ENCODE measurements at places on chromosomes 7 and 10. TPM values are rescaled to one million over a fixed set of nuclear protein-coding genes. Genes with fewer than 3 reads are reported as not detected.

DNA sequence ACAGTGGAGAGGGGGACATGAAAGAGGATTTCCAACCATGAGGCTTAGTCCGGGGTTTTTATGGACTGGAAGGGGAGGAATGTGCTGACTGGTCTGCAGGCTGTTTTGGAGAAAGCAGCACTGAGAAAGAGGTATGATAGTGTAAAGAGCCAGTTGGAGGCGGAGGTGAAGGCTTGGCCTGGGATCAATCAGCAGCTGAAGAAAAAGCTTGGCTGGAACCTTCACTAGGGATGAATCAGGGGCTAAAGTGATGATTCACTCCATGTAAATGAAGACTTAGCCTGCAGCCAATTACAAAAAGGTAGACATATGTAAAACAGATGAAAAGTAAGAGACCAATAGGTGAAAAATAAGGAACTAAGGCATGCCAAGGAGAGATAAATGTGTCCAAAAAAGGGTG, 1382.6 kb downstream of the GATA3 start:
- H3K27ac ChIP-seq, result no peak overlapping the region
- H3K27me3 ChIP-seq, result no peaks in the 10 kb centered on the region
- no peak overlapping the region for H3K4me3 ChIP-seq
- no peak for DNase-seq
- H3K36me3 ChIP-seq, result no peaks in the 10 kb centered on the region

GRCh38 chr7:54581511-54581910, 39.3 kb downstream of the VSTM2A start:
- H3K36me3 ChIP-seq, result no peaks in the 10 kb centered on the region
- DNase-seq, result no peak
- no peak overlapping the region for H3K4me3 ChIP-seq
- H3K27me3 ChIP-seq, result no peaks in the 10 kb centered on the region
- H3K4me1 ChIP-seq, result no peaks in the 10 kb centered on the region
- H3K27ac ChIP-seq, result no peak overlapping the region

- H3K36me3 ChIP-seq, result no peaks in the 10 kb centered on the region
- DNase-seq, result no peak
- no peak overlapping the region for H3K27ac ChIP-seq
- no peak overlapping the region for H3K4me3 ChIP-seq
Observed at GRCh38 chr10:25028711-25029110, 12.3 kb downstream of the THNSL1 start.

- H3K4me3 ChIP-seq, result no peak overlapping the region
- DNase-seq, result no peak
- H3K27me3 ChIP-seq, result no peaks in the 10 kb centered on the region
- H3K27ac ChIP-seq, result no peak overlapping the region
- H3K36me3 ChIP-seq, result no peaks in the 10 kb centered on the region
- no peaks in the 10 kb centered on the region for H3K4me1 ChIP-seq
Observed at GRCh38 chr7:22109761-22110160, 164.1 kb upstream of the CDCA7L start.

LHFPL3 gene
- not detected for total RNA-seq

DNA sequence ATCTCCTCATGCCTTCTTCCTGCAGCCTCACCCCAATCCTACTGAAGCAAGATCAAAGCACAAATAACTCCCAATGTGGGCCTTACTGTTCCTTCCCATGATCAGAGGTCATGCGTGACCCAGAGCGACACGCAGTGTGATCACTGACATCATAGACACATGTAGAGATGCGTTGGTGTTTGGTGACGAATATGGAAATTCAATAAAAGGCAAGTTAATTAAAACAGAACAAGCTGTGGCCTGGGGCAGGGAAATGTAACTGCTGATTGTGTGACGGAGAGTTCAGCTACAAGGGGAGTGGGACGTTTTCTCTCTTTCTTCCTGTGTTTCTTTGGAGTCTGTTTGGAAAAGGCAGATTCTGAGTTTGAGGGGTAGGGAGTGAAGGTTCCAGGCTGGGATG, 34.8 kb upstream of the CARD11 start:
- no peaks in the 10 kb centered on the region for H3K27me3 ChIP-seq
- no peaks in the 10 kb centered on the region for H3K36me3 ChIP-seq
- H3K4me1 ChIP-seq, result no peaks in the 10 kb centered on the region
- H3K4me3 ChIP-seq, result no peak overlapping the region

- no peaks in the 10 kb centered on the region for H3K4me1 ChIP-seq
- no peaks in the 10 kb centered on the region for H3K27me3 ChIP-seq
- H3K4me3 ChIP-seq, result no peak overlapping the region
- no peak overlapping the region for H3K27ac ChIP-seq
- H3K36me3 ChIP-seq, result no peaks in the 10 kb centered on the region
Observed at GRCh38 chr7:102047-102711, 90.2 kb upstream of the FAM20C start.

PIK3CG gene
- 8.5 TPM for total RNA-seq

DNA sequence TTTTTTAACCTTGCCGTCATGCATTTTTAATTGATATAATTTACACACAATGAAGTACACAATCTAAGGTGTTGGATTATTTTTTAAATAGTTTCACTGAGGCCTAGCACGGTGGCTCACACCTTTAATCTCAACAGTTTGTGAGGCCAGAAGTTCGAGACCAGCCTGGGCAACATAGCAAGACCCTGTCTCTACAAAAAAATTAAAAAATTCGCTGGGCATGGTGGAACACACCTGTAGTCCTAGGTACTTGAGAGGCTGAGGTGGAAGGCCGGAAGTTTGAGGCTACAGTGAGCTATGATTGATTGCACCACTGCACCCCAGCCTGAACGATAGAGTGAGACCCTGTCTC, 92.8 kb upstream of the OIT3 start:
- H3K27ac ChIP-seq, result no peak overlapping the region
- H3K36me3 ChIP-seq, result no peaks in the 10 kb centered on the region
- H3K4me1 ChIP-seq, result peaks cover 12% of the 10 kb centered on the region
- no peak overlapping the region for H3K4me3 ChIP-seq
- no peaks in the 10 kb centered on the region for H3K27me3 ChIP-seq

ZNF518A gene
- total RNA-seq, result 31.6 TPM

TNS3 gene
- 138 TPM for total RNA-seq

SPDYE2B gene
- total RNA-seq, result not detected

DNA sequence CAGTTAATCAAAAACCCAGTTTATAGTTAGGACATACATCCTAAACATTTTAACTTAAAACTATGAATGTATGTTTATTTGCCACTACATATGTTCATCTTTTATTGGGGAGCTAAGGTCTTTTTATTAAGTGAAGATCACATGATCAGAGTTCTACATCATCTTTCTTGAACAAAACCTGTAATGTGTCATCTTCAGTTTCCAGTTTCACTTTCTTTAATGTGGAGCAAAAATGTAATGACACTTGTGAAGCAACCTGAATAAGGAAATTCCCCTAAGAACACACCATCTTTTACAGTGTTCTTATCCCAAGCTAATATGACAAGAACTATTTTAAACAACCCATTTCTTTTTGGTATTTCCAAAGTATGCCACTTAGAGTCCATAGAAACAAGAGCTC, 166.7 kb upstream of the BET1 start:
- H3K4me1 ChIP-seq, result peaks cover 4% of the 10 kb centered on the region
- H3K36me3 ChIP-seq, result no peaks in the 10 kb centered on the region
- no peak for DNase-seq
- H3K27ac ChIP-seq, result no peak overlapping the region
- H3K4me3 ChIP-seq, result no peak overlapping the region

PTER gene
- total RNA-seq, result 6.2 TPM

GRCh38 chr10:44680764-44681163, 230.4 kb upstream of the TMEM72 start:
- no peak overlapping the region for H3K4me3 ChIP-seq
- DNase-seq, result no peak
- peaks cover 22% of the 10 kb centered on the region for H3K4me1 ChIP-seq
- H3K27ac ChIP-seq, result no peak overlapping the region
- no peaks in the 10 kb centered on the region for H3K27me3 ChIP-seq

GRCh38 chr10:60426425-60426824, 36.8 kb upstream of the ANK3 start:
- no peaks in the 10 kb centered on the region for H3K36me3 ChIP-seq
- no peak overlapping the region for H3K4me3 ChIP-seq
- no peak for DNase-seq
- peaks cover 39% of the 10 kb centered on the region for H3K4me1 ChIP-seq
- H3K27me3 ChIP-seq, result no peaks in the 10 kb centered on the region

DNA sequence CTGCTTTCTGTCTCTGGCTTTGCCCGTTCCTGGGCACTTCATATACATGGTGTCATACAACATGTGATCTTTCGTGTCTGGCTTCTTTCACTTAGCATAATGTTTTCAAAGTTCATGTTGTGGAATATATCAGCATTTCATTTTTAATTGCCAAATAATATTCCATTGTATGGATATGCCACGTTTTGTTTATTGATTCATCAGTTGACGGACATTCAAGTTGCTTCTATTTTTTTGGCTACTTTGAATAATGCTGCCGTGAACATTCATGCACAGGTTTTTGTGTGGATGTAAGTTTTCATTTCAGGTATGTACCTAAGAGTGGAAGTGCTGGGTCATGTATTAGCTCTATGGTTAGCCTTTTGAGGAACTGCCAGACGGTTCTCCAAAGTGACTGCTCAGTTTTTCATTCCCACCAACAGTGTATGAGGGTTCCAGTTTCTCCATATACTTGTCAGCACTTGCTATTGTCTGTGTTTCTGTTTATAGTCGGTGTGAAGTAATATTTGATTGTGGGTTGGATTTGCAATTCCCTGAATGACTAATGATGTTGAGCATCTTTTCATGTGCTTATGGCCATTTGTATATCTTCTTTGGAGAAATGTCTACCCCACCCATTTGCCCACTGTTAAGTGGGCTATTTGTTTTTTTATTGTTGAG, 401.4 kb upstream of the GALNT17 start:
- H3K36me3 ChIP-seq, result no peaks in the 10 kb centered on the region
- no peak overlapping the region for H3K4me3 ChIP-seq
- no peak for DNase-seq
- H3K4me1 ChIP-seq, result peaks cover 24% of the 10 kb centered on the region
- H3K27me3 ChIP-seq, result no peaks in the 10 kb centered on the region

DNA sequence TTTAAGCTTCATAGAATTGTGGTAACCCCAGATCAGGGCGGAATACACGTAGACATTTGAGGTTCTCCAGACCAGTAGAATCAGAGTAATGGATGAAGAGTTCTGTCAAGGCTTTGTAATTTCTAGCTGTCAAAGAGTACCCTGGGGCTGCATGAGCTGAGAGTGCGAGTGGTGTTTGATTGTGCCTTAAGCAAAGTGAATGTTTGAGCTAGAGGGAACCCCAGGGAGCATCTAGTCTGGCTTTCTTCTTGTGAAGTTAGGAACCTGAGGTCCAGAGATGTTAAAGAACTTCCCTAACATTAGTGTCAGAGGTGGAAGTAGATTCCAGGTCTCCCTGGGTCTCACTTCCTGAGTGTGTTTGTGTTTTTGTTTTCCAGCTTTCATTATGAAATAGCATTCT, 212.3 kb upstream of the FZD1 start:
- H3K27ac ChIP-seq, result no peak overlapping the region
- no peak for DNase-seq
- H3K4me3 ChIP-seq, result no peak overlapping the region
- H3K27me3 ChIP-seq, result no peaks in the 10 kb centered on the region
- H3K36me3 ChIP-seq, result no peaks in the 10 kb centered on the region
- H3K4me1 ChIP-seq, result no peaks in the 10 kb centered on the region

CC2D2B gene
- total RNA-seq, result 9.8 TPM

DNA sequence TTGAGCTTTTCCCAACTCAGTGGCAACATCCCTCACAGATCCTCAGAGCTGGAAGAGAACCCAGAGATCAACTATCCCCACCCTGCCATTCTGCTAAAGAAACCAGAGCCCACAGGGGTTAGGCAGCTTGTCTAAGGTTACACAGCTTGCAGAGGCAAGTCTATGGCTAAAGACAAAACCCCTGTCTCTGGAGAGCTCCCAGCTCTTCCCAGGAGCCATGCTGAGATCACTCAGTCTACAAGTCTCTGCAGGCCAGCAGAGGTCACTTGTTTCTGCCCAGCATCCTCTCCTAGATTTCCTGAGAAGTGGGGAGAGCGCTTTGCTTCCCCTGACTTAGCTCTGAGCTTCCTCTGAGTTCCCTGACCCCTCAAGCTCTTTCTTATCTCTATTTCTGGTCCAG, 28.5 kb upstream of the LOXL4 start:
- H3K4me1 ChIP-seq, result peaks cover 25% of the 10 kb centered on the region
- H3K36me3 ChIP-seq, result no peaks in the 10 kb centered on the region
- no peak overlapping the region for H3K4me3 ChIP-seq
- H3K27me3 ChIP-seq, result no peaks in the 10 kb centered on the region
- DNase-seq, result no peak

- H3K27me3 ChIP-seq, result no peaks in the 10 kb centered on the region
- no peak for DNase-seq
- no peak overlapping the region for H3K27ac ChIP-seq
- no peaks in the 10 kb centered on the region for H3K36me3 ChIP-seq
Observed at GRCh38 chr10:81784111-81784597, 90.8 kb upstream of the NRG3 start.

- H3K4me1 ChIP-seq, result peaks cover 85% of the 10 kb centered on the region
- H3K36me3 ChIP-seq, result no peaks in the 10 kb centered on the region
- peak overlapping the region; percentile 78 for H3K27ac ChIP-seq
- peak overlapping the region; percentile 59 for H3K4me3 ChIP-seq
- no peaks in the 10 kb centered on the region for H3K27me3 ChIP-seq
Observed at GRCh38 chr7:130921391-130922180, 187.6 kb upstream of the KLF14 start.

GRCh38 chr10:24901686-24902399, 50.6 kb downstream of the PRTFDC1 start:
- H3K27ac ChIP-seq, result no peak overlapping the region
- H3K4me1 ChIP-seq, result peaks cover 16% of the 10 kb centered on the region
- DNase-seq, result peak; percentile 30
- no peaks in the 10 kb centered on the region for H3K27me3 ChIP-seq

DNA sequence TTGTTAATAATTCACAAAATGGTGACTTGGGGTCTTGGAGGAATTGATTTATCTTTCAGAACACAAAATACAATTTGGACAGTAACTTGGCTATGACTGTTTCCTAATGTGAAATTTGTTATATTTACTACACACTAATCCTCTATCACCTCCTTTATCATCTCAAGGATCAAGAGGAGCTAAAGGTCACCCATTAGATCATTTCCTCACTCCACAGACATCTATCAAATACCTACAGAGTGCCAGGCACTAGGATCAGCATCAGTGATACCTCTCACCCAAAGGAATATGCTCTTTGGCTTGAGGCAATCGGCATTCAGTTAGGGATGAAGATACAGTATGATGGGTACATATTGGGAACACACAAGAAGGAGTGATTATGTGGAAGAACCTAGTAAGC, 132.1 kb downstream of the INHBA start:
- no peak overlapping the region for H3K4me3 ChIP-seq
- no peak for DNase-seq
- H3K4me1 ChIP-seq, result peaks cover 35% of the 10 kb centered on the region
- no peak overlapping the region for H3K27ac ChIP-seq

DNA sequence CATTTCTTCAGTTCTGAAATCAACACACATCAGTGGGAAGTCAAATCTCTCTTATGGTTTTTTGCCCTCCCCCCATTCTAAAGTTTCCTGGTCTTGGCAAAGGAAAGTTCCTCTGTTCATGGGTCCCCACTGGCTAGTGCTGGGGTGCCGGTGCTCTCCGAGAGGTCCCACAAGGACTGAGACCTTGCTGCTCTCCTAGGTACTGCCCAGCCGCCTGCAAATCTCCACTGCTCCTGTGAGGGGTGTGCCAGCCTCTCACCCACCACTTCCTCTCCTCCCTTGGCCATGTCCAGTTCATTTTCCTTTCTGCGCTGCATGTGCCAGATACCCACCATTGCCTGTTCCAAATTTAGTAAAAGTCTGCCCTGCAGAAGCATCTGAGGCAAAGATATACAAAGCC, 17.2 kb upstream of the INHBA start:
- no peak overlapping the region for H3K27ac ChIP-seq
- no peaks in the 10 kb centered on the region for H3K4me1 ChIP-seq
- H3K36me3 ChIP-seq, result no peaks in the 10 kb centered on the region
- no peak for DNase-seq
- no peaks in the 10 kb centered on the region for H3K27me3 ChIP-seq

- H3K36me3 ChIP-seq, result no peaks in the 10 kb centered on the region
- DNase-seq, result no peak
- H3K4me3 ChIP-seq, result peak overlapping the region; percentile 63
Observed at GRCh38 chr10:113454341-113455061, 98.4 kb upstream of the HABP2 start.

Measured in thoracic aorta (tissue), 2 donors.